NCI-H2081 (cell line): ENCODE measurements at places on chromosomes 3 and 15.

DNA sequence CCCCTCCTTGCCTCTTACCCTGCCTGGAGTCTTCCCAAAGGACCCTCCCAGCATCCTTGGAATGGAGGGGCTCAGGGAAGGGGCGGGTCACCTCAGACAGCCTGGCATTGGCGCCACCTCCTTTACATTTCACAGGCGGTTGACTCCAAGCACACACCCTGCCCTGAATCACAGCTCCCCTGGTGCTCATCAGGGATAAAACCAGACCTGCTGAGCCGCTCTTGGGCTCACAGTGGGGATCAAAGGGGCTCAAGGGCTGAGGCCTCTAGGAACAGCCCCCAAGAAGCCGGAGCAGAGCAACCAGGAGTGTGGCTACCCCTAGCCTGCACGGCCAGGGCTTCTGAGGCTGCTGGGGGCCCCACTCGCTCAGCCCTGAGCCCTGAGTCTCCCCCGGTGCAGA, 16.6 kb downstream of the LINGO1 start:
- no peak for DNase-seq

DNA sequence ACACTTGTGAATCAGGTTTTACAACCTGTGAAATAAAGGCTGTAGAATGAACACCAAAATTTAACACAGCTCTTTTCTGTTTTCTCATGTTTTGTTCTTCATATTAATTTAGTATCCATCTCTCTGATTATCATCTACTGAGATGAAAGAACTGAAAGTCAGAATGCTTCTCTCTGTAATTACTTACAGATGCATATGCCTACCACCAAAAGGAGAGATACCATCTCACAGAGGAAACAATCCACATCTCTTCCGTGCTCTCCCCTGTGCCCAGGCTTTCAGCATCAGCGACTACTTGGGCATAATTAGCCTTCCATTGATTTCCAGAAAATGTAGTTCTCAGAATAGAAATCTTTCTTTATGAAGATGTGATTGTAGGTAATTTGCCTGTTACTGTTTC, 741.4 kb downstream of the GRM7 start:
- no peak for DNase-seq

DNA sequence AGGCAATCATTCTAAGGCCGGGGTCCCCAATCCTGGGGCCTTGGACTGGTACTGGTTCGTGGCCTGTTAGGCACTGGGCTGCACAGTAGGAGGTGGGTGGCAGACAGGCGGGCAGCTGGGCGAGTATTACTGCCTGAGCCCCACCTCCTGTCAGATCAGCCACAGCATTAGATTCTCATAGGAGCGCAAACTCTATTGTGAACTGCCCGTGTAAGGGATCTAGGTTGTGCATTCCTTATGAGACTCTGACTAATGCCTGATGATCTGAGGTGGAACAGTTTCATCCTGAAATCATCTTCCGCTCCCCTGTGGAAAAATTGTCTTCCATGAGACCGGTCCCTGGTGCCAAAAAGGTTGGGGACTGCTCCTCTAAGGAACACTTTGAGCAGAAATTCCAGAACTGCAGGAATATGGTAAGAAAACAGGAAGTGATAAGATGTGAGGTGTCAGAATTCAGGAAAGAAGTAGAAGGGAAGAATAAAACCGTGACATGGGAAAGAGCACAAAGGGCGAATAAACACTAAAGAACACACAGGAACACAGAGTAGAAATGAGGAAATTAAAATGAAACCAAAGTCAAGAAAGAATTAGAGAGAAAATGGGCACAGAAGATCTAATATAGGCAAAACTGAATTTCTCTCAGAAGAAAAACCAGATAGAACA, 57.6 kb downstream of the PDCD6IP start:
- DNase-seq: no peak

GRCh38 chr3:194396859-194397756, 2.0 kb downstream of the GP5 start:
- no peak for DNase-seq

- DNase-seq: peak; percentile 59
These were observed 555 bp downstream of the ATP11B start for GRCh38 chr3:182793663-182794454.

DNA sequence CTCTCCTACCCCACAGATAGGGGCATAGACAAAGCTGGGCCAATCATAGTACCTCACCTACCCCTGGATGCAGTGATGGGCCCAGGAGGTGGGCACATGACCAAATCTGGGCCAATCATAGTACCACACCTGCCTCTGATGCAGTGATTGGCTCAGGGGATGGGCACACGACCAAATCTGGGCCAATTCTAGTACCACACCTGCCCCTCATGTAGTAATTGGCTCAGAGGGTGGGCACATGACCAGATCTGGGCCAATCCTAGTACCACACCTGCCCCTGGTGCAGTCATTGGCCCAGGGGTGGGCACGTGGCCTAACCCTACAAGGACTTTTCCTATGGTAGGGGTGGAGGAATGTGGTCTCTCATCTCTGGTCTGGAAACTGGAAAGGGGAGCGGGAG, 56.9 kb upstream of the MEF2A start:
- DNase-seq: no peak

- DNase-seq: no peak
These were observed 23.2 kb upstream of the LAMP3 start for GRCh38 chr3:183185696-183186095.

GRCh38 chr3:163043074-163043473, 1546.5 kb downstream of the OTOL1 start:
- no peak for DNase-seq

- no peak for DNase-seq
These were observed 187.7 kb upstream of the C2CD4B start for GRCh38 chr15:62352817-62353216.
